ENCODE measurements at places on chromosomes 3 and 15. TPM values are rescaled to one million over a fixed set of nuclear protein-coding genes. Genes with fewer than 3 reads are reported as not detected.

GRCh38 chr15:73688455-73688854 lies 4.3 kb downstream of the CD276 start:
- DNase-seq = no peak

DNA sequence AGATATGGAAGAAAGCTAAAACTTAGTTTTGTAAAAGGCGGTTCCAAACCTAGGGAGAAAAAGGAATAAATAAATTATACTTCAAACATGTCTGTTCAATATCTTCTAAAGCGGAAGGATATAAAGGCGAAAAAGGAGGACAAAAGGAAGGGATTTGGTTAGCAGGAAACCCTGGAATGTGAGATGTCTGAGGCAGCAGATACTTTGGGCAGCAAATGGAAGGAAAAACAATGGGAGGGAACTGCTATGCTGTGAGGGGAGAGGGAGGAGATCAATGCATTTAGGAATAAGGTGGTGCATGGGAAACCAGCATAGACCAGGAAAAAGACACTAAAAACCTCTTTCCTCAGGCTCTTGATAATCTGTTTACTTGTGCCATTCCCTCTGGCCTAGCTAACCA lies 120.8 kb downstream of the DNAH12 start:
- DNase-seq = no peak

- peak; percentile 63 for DNase-seq
These were observed 67.2 kb upstream of the ATP2C1 start for GRCh38 chr3:130826516-130827182.

DNA sequence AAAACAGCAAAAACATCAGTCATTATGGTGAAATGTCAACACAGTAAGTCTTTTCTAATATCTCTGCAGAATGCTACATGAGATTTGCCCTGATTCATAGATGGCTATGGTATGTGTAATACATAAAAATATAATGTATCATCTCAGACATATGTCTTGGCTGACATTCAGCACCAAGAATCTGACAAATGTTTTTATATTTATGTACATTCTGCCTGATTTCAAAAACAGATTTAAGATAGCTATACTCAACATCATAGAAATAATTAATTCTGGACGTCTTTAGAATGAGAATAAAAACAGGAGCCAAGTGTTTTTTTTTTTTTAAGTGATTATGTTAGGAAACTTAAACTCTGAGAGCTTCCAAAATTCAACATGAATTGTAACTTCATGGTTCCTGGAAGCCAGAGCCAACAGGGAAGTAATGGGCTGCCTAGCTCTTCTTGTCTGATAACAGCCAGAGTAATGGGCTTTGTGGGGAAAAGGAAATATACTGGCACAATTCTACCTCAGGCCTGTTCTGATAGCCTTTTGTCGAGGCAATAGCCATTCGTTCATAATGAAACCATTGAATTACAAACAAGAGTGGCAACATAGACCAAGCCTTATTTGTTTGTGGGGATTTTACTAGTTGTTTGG lies 184.4 kb downstream of the VGLL4 start:
- DNase-seq = no peak

DNA sequence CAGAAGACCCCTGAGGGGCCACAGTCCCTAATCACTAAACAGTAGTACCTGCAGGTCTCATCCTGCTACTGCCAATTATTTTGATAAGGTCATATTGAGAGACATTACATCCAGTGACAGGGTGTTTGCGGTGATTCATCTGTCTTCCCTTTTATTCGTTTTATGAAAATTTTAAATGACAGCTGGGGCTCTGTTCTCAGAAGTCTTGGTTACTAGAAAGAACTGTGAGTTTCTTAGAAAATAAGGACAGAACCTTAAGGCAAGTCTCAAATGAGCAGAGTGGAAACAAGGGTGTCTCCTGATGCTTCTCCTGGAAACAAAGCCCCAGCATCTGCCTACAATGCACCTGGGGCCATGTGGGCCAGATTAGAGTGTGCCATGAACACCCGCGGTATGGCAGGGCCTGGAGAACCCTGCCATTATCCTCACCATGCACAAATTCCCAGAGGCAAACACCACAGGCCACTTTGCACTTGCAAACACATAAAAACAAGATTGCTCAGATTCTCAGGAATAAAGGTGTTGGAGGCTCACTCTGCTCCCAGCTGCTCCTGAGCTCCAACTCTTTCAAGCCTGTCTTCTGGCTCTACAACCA lies 66.3 kb upstream of the IQSEC1 start:
- DNase-seq = no peak

GRCh38 chr15:44662478-44663409 lies 718 bp downstream of the SPG11 start:
- peak; percentile 75 for DNase-seq

- DNase-seq = no peak
These were observed 23.8 kb downstream of the MINAR1 start for GRCh38 chr15:79455943-79456342.

GRCh38 chr15:73388256-73388781 lies 19.6 kb upstream of the HCN4 start:
- peak; percentile 58 for DNase-seq

- DNase-seq = peak; percentile 94
These were observed 29.5 kb downstream of the WNT7A start for GRCh38 chr3:13850161-13850945.

- DNase-seq = no peak
These were observed 642.3 kb upstream of the CFAP20DC start for GRCh38 chr3:59692117-59692516.

GRCh38 chr3:152466784-152467183 lies 198.1 kb downstream of the MBNL1 start:
- DNase-seq = no peak

DNA sequence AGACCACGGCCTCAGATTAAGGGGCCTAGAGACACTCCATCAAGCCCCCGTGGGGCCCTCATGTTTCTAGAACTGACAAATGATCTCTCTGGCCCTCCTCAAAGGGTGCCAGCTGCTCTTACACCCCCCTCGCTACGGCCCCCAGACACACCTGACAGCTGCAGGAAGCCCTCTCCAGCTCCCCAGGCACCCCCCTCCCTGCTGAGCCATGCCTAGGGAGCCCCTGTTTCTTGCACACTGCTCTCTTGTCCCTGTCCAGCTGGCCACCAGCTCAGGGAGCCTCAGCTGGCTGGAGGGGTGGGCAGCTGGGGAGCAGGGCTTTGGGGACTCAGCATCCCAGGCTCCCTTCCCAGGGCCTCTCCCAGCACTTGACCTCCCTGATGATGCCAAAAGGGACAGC lies 14.8 kb downstream of the TNK2 start:
- no peak for DNase-seq

DNA sequence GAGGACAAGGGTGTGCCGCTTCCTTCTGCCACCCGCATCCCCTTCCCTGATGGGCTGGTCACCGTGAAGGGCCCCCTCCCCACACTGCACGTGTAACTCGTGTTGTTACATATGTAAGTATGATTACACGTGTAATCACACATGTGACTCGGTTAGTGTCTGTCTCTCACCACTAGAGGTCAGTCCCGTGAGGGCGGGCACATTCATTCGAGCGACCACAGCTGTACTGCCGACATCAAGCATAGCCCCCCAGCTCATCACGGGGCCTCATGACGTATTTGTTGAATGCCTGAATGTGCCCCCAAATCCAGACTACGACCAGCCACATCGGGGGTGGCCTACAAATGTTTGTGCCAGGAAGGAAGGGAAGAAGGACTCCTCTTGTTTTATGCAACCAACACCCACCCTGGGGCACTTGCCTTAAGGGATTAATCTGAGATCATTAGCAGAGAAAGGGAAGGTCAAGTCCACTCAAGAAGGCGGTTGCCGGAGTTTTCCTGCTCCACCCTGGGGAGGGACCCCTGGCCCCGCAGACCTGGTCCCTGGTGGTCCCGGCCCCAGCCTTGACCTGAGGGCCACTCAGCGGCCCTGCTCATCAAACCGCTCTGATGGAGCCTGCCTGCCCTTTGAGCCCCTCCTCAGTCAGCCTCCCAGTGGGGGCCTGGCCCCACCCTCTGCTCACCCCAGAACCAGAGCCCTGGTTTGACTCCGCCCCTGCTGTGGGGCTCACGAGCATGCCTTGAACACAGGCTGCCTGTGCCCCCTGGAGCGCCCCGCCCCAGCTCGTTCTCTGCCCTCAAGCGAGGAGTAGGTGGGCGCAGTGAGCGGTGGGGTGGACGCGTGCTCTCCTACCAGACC lies 52.8 kb downstream of the RGMA start:
- DNase-seq = no peak

GRCh38 chr3:136196064-136196400 lies at the start of gene MSL2:
TSS of gene MSL2 (minus strand) at chr3:136196335. CDS start at chr3:136195113, 1,222 bp downstream.
- no peak for DNase-seq

GRCh38 chr15:79966634-79967297 lies 4.2 kb downstream of the BCL2A1 start:
- no peak for DNase-seq

GRCh38 chr3:65030847-65031463 lies 343.2 kb upstream of the ADAMTS9 start:
- peak; percentile 89 for DNase-seq

GRCh38 chr15:23039917-23040281 lies 530 bp upstream of the TUBGCP5 start:
- no peak for DNase-seq

- peak; percentile 53 for DNase-seq
These were observed 296.8 kb downstream of the DOCK3 start for GRCh38 chr3:50971487-50971924.

GRCh38 chr15:71844916-71845315 lies 34.6 kb downstream of the NR2E3 start:
- DNase-seq = no peak

DNA sequence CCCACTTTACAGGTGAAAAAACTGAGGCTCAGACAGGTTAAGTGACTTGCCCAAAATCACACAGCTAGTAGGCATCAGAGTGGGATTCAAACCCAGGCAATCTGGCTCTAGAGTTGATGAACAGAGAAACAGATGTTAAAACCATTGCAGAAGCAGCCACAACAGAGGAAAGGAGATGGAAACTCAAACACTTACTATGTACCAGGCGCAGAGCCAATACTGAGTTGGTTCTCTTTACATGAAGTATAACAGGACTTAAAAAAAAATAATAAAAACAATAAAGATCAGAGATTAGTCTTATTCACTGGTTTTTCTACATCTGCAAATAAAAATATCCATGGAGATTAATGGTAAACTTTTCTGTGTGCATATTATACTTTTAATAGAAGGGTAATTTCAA lies 84.9 kb upstream of the SPATA12 start:
- no peak for DNase-seq

DNA sequence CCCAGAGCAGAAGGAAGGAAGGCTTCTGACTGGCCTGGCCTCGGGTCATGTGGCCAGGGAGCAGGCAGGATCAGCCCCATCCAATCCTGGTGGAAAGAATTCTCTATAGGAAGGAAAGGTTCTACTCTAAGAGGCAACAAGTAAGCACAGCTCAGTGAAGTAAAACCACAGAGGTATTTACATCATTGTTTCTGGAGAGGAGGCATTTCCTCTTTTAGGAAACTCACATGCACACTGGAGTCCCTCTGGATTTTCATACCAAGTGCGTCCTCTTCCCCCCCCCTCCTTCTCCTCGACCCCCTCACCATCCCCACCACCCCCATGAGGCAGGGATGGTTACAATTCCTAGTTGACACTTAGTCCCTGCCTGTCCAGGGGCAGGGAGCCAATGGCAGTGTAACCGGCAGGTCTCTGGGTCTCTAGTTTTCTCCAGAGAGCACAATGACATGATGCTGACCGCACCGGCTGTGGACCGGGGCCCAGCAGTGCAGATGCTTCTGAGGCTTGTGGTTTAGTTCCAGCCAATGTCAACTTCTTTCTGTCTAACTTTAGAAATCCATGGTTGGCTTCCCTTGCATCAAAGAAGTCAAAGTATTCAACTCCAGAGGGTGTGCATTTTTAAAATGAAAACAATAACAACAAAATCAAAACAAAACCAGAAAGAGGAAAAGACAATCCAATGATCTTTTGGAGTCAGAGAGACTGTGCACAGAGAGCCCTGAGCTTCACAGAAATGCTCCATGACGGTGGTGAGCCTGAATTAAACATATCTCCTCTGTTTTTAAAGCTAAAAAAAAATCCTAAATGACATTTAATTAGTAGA lies 230.3 kb upstream of the TLE3 start:
- DNase-seq = peak; percentile 65

- DNase-seq = no peak
These were observed 75.3 kb upstream of the NUDT16 start for GRCh38 chr3:131306242-131306641.

DNA sequence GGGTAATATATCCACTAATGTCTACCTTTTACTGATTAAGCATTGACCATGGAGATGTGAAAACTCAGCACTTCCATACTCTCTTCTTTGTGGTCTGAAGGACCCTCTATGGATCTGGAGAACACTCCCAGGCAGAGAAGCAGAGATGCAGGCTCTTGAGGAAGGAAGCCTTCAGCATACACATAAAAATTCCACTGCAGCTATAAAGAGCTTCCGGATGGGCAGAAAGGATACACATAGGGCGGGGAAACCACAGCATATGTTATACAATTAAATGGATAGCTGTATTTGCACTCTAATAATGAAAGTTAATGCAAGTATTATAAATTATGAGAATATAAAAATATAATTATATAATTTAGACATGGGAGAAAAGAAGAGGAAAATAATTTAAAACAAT lies 1258.2 kb upstream of the ALCAM start:
- no peak for DNase-seq

- no peak for DNase-seq
These were observed 59.4 kb downstream of the SOX2 start for GRCh38 chr3:181771120-181771519.

DNA sequence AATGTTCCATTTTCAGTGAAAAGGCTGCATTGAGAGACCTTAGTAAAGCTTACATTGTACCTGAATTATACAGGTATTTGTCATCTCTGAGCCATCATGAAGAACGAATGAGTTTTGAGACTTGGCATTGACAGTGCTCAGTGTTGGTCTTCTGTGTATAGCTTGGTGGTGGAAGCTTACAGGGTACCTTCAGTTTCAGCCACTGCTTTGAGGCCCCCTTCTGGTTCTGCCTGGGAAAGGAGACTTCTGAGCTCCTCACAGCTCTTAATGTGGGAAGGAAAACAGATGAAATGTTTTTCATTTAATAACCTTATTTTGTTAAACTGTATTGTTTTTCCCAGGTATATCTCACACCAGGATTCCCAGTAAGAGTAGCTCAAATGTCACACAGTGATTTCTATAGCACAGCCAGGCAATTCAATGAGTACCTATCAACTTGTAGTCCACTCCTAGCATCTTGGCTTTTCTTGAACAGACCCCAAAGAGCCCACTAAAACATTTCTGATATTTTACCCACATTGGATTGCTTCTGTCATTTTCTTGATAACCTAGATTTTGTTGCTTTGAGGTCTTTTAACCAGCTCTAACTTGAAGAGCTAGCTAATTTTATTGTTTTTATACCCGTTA lies 5.6 kb downstream of the SERPINI1 start:
- DNase-seq = peak; percentile 27

GRCh38 chr15:96343113-96344059 lies 12.9 kb downstream of the NR2F2 start:
- no peak for DNase-seq

GRCh38 chr3:53182764-53183355 lies 21.9 kb downstream of the PRKCD start:
- peak; percentile 45 for DNase-seq

KCNAB1 gene
- total RNA-seq = 0.80 TPM

DUSP7 gene
- 167 TPM for total RNA-seq

FEZF2 gene
- total RNA-seq = not detected

FETUB gene
- not detected for total RNA-seq

BTLA gene
- not detected for total RNA-seq

THRB gene
- total RNA-seq = 13.1 TPM

CPN2 gene
- not detected for total RNA-seq

RARRES1 gene
- total RNA-seq = 0.52 TPM

IL17RE gene
- 13.3 TPM for total RNA-seq

RYR3 gene
- total RNA-seq = under 0.01 TPM

ZNF501 gene
- 2.9 TPM for total RNA-seq

STRIT1 gene
- not detected for total RNA-seq

TMOD2 gene
- 8.2 TPM for total RNA-seq

SEMA7A gene
- 17.5 TPM for total RNA-seq

CCDC39 gene
- not detected for total RNA-seq
